NCI-H2081 treated with DMSO at 0.1 percent for 48 hours (cell line): ENCODE measurements at places on chromosomes 6 and 20.

- no peak for DNase-seq
Measured at GRCh38 chr6:45148711-45149341, 179.3 kb upstream of the RUNX2 start.

- no peak for DNase-seq
Measured at GRCh38 chr6:159404296-159404695, 235.1 kb downstream of the FNDC1 start.

- no peak for DNase-seq
Measured at GRCh38 chr6:77626426-77626825, 26.4 kb upstream of the MEI4 start.

- DNase-seq, result peak; percentile 52
Measured at GRCh38 chr6:139027620-139028182, 844 bp upstream of the ABRACL start.

DNA sequence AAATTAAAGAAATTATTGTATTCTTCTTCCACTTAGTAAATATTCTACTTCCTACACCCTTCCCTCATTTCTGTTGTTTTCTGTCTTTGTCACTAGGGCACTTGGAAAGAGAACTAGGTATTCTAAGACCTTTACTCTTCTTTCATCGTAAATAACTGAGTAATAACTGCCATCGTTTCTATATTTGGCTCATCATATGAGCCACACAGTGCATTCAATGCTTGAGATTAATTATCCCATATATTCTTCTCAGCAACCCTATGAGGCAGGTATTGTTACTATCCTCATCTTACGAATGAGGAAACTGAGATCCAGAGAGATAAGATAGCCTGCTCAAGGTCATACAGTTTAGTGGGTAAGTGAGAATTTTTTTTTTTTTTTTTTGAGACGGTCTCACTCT lies 38.9 kb downstream of the LRP11 start:
- no peak for DNase-seq

DNA sequence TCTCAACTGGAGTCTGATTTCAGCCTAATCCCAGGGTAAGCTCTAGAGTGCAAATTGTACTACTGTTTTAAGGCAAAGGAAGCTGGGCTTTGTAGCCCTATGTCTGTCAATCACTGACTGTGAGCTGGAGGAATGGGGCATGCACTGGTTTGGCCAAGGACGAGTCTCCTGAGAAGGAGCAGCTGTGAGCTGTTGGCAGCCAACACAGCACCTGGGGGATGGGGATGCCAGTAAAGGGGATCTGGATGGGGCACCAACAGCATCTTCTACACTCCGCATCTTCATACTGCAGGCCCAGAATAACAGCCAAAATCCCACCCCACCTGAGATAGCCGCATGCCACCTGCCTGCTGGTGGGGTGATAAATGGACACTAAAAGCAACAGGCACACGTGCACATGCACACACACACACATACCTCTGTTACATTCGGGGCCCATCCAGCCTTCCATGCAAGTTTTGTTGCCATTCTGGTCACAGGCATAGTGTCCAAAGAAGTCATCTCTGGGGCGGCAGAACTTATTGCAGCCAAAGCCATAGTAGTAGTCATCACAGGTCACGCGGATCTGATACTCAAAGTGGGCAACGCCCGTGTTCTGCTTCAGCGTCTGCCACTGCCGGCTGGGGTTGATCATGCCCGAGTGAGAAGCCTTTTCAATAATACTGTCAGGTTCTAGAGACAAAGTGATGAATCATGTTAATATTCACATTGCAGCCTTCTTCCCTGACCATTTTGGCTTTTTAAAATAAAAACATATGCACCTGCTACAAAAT lies 15.6 kb downstream of the JAG1 start:
- no peak for DNase-seq

DNA sequence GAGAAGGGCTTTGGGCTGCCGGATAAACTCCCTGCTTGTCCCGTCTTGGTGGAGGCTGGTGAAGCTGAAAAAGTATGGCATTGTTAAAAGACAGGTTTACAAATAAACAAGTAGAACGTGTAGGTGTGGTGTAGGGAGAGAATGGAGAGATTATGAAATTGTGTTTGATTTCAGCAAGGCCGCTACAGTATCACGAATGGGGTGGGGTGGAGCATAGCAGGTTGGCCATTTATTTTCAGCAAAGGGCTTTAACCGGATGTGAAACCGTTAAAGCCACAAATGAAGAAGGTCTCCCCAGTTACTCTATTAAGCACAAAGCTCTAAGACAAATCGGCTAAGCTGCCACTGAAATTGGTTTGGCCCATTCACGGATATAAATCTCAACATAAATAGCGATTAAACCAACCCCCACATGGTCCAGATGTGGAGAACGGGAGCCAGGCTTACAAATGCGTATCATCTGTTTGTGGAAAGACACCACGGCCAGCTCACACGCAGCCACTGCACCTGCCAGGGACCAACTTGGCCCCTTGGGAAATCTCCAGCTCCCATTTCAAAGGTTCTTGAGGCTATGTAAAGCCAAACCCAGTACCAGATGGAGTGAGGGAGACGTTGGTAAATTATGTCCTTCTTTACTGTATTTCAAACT lies 94.0 kb downstream of the ZMYND8 start:
- no peak for DNase-seq

- no peak for DNase-seq
Measured at GRCh38 chr6:42255050-42255449, 37.4 kb upstream of the MRPS10 start.

DNA sequence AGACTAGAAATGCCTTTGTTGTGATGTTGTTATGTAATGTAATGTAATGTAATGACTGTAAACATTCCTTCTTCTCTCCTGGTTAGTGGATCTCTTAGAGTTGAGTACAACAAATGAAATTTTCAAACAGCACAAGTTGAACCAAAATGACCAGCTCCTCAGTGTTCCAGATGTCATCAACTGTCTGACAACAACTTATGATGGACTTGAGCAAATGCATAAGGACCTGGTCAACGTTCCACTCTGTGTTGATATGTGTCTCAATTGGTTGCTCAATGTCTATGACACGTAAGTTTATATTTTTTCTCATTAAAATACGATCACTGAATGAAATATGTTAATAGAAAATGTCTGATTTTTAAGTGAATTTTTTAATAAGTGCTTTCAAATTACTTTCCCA lies 496.7 kb downstream of the UTRN start:
- no peak for DNase-seq

DNA sequence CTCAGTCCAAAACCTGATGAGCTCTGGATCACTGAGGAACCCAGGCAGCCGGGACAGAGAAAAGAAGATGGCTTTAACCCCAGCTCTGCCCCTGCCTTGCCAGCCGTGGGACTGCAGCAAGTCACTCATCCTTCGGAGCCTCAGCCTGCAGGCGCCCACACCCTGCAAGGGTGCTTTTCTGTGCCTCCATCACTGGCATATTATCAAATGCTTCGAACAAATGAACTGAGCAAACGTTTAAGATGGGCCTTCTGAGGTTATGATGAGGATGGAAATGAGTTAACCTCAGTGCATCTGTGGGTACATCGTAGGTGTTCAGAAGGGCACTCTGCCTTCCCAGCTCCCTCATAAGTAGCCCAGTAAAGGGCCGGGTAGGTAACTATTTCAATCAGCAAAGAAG lies 79.0 kb downstream of the NFATC2 start:
- no peak for DNase-seq

GRCh38 chr6:45400021-45400420 lies 22.3 kb upstream of the SUPT3H start:
- DNase-seq, result no peak

GRCh38 chr6:151140767-151141166 lies 99.0 kb upstream of the AKAP12 start:
- no peak for DNase-seq

DNA sequence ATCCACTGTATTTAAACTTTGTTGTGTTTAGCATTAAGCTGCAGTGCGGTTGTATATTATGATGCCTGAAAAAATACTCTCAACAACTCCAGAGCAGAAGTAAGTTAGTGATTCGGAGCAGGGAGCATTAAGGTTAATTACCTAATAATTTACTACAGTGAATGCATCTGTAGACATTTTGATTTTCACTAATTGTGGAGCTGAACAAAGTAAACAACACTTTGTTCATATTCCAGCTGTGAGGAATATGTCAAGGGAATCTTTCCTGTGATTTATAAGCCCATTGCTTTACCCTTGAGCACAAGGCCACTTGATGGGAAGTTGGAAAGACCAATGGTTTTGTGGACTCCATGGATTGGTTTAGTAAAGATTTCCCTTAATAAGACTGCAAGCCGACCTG lies 77.1 kb downstream of the CBLN4 start:
- no peak for DNase-seq

- no peak for DNase-seq
Measured at GRCh38 chr6:91590191-91590590, 1003.3 kb upstream of the MAP3K7 start.

GRCh38 chr6:37589941-37590340 lies 90.2 kb upstream of the CCDC167 start:
- DNase-seq, result no peak

GRCh38 chr6:885051-885590 lies 192.2 kb upstream of the EXOC2 start:
- no peak for DNase-seq

DNA sequence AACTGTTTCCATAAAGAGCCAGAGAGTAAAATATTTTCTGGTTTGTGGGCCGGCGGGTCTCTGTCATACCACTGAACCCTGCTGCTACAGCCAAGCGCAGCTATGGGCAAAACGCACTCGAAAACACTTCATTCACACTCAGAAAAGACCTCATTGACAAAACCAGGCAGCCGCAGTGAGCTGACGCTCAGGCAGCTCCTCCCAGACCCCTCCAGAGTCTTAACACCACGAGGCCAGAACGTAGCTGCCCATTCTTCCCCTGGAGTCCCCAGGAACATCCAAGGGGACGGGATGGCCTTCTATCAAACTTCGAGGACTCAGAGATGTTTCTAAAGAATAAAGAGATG lies 35.6 kb upstream of the ZBP1 start:
- DNase-seq, result no peak

- peak; percentile 11 for DNase-seq
Measured at GRCh38 chr6:32118782-32119628, 9.0 kb downstream of the ATF6B start.

- DNase-seq, result no peak
Measured at GRCh38 chr6:28485482-28485881, 30.1 kb downstream of the GPX6 start.

DNA sequence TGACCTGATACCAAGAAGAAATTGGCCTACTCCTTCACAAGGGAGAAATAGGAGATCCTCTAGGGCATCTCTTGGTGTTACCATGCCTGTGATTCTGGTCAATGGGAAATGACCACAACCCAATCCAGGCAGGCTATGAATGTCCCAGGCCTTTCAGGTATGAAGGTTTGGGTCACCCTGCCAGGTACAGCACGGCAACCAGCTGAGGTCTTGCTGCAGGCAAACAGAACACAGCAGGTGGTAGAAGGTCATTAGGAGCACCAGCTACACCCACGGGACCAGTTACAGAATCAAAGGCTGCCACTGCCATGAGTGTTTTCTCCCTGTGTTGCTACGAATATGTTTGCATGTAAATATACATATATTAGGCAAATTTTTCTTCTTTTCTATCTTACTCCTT lies 202.3 kb downstream of the ERMARD start:
- DNase-seq, result no peak

DNA sequence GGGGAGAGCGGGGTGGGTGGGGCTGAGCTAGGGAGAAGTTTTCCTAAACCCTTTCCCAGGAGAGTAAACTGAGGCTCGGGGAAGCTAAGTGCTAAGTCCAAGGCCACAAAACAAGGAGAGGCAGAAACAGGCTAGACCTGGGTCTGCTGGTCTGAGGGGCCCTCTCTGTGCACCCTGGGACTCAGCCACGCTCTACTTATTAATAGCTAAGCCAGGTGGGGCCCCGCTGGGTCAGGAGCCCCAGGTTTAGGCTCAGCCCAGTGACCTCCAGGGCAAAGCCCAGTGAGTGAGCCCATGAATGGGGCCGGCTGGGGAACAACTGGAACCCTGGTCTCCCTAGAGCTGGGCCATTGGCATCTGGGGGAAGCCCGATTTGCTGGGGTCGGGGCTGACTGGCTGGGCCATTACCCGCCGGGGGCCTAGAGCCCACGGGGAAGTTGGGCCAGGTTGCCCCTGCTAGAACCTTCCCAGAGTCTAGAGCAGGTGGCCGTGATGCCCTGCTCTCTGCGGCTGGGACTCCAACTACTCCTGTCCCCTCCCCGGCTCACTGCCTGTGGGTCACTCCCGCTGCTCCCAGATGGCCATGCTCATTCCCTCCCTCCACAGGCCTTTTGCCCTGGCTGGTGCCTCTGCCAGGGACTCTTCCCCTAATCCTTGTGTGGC lies 24.1 kb upstream of the NOL4L start:
- DNase-seq, result no peak

DNA sequence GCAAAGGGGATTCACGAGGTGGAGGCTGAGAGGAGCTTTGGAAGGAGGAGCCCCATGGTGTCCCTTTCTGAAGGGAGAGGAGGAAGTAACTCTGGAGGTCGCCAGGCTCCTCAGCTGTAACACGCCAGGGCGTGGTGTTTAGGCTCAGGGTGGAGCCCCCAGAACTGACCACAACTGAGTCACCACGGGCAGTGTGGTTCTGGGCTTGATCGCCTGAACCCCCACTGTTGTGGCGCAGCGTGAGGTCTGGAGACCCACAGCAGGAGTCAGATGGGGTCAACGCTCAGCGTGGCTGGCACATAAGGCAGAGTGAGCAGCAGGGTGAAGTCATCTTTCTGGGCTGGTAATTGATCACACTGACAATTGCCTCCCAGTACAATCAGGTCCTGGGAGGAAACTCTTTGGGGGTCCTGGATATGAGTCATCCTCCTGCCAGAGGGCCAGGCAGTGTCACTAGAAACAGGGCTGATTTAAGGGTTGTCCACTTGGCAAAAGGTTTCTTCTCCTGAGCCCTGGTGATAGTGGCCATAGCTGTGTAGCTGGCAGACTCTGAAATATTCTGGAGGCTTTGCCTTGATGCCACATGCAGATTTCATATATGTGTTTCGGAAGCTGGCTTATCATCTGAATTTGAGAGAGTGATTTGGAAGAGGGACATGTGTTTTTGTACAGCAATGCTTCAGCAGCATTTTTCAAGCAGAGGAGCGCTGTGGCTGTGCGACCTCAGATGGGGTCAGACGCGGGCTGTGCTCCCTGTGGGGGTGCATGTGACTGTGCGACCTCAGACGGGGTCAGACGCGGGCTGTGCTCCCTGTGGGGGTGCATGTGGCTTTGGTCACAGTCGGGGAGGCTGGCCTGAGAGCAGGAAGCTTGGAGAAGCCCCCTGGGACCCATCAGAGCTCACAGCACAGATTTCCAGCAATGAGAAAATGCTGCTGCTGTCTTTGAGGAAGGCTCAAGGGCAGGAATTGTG lies 50.0 kb downstream of the SYNJ2 start:
- no peak for DNase-seq

DNA sequence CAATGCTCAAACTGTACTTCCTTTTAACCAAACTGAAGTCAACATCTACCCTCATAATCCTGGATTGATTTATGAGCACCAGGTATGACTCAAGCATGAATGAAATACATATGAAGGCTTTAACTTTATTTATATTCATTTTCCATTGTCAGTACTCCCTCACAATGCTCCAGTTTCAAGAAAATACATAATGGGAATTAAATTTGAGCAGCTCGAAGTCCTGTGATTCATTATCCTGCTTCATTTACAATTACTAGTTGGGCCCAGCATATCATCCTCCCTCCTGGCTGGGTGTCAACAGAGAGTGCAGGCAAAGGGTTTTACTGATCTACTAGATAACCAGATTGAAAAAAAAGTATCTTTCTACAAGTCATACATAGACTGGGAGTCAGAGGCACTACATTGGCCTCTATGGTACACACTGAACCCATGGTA lies 10.1 kb downstream of the SAMHD1 start:
- no peak for DNase-seq
